Esophagus squamous epithelium (tissue), 5 donors: ENCODE measurements at places on chromosomes 7 and 10.

DNA sequence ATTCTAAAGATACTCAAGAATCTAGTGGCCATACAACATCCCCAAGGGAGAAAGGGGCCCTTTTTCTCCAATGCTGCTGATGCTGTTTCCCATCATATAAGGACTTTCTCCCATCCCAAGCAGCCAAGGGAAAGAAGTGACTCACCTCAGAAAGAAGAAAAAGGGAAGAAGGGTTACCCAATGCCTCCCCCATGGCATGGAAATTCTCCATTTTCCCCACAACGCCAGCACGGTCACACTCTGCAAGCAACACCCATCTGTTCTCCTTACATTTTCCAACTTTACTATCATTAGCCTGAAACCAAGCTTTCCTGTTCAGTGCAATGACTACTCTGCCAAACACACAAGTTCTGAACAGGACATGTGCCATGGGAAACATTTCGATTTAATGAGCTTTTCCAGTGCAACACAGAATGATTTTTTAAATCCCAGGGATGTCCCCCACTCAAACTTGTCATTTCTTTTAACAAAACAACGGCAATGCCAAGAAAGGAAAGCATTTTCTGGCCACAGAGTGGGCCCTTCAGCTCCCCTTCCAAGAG is 67.9 kb downstream of the PTPRN2 start:
- DNase-seq, result no peak

- no peak for DNase-seq
These were observed 5.5 kb upstream of the ELOVL3 start for GRCh38 chr10:102220612-102221011.

DNA sequence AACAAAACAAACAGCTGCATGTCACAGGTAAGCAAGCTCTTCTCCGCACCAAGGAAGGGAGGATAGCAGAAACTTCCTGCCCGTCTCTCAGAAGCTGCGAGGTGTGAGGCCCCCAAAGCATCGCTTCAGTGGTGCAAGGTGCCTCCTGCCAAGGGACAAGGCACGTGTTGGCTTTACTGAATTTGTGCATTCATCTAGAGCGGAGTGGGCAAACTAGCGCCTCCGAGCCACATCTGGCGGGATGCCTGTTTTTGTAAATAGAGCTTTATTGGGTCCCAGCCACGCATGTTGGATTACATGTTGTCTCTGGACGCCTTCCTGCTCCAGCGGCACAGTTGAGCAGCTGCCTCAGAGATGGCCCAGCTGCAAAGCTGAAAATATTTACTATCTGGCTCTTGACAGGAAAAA is 27.7 kb downstream of the PHYH start:
- DNase-seq, result no peak

DNA sequence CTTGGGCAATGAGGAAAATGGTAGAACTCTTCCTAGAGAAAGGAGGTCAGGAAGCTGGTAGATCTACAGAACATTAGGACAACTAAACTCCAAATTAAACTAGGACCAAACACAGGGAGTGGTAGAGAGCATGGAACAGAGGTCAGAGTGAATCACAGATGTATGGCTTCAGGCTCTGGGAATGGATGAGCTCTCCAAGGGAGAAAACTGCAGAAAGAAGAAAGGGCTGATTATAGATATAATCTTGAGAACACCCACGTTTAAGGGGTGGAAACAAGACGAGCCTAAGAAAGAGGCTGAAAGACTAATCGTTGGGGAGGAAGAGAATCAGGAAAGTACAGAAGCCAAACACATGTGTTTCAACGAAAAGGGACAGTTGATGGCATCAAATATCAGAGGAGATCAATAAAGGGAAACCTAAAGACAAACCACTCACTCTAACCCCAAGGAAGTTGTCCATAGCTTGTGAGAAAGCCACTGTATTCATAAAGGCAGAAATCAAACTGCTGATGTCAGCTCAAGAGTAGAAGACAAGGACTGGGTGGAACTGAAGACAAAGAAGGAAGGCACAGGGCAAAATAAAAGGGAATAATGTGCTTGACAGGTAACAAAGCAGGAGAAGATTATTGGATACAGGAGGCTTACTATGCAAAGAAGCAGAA is 41.4 kb downstream of the NUDCD3 start:
- no peak for DNase-seq

- no peak for DNase-seq
These were observed 13.4 kb downstream of the USP54 start for GRCh38 chr10:73577788-73578187.

DNA sequence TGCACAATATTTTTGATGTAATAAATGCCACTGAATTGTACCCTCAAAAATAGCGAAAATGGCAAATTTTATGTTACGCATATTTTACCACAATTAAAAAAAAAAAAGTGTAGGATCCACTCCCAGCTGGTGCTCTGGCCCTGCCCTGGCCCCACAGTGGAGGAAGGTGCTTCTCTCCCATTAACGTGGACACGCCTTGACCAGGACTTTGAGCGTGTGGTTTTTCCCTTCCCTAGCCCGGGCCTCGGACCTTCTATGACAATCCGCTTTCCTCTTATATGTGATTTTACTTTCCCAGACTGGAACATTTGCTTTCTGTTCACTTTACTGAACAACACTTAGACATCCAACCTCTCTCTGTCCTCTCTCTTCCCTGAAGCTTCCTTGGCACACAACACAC is 29.7 kb upstream of the OCM start:
- DNase-seq, result no peak

DNA sequence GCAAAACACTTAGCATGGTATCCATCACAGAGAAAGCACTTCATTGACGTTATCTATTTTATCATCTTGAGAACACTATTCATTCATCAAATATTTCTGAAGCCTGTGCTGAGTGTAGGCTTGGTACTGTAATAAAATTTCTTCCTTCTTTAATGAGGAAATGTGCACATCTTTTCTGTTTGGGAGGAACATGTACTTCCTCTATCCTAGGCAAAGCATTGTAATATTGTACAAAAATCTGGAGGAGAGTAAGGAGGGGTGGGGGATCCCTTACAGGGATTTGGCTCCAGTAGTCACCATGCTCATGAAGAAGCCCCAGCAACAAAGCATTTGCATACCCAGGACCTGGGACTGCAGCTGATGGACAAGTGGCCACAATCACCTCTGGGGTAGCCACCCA is 39.9 kb upstream of the SORCS3 start:
- DNase-seq, result no peak

- no peak for DNase-seq
These were observed 176.3 kb downstream of the GRID1 start for GRCh38 chr10:86190291-86190690.

- DNase-seq, result no peak
These were observed 47.7 kb upstream of the ZNF92 start for GRCh38 chr7:65325793-65326432.

DNA sequence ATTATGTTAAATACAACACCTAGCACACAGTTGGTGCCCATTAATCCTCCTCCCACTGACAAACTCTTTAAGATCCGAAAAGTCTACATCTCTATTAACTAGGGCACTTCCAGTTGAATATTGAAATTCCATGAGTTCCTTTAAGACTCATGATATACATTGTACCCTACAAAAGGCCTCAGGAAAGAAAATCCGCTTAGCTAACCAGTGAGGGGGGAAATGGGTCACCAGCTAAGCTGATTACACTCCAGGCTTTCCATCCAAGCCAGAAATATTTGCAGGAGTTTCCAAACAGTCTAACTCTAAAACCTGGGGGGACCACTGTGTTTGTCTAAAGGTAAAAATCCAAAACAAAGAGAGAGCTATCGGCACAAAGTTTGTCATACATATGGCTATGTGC is 1.3 kb upstream of the LRIT2 start:
- DNase-seq, result no peak

DNA sequence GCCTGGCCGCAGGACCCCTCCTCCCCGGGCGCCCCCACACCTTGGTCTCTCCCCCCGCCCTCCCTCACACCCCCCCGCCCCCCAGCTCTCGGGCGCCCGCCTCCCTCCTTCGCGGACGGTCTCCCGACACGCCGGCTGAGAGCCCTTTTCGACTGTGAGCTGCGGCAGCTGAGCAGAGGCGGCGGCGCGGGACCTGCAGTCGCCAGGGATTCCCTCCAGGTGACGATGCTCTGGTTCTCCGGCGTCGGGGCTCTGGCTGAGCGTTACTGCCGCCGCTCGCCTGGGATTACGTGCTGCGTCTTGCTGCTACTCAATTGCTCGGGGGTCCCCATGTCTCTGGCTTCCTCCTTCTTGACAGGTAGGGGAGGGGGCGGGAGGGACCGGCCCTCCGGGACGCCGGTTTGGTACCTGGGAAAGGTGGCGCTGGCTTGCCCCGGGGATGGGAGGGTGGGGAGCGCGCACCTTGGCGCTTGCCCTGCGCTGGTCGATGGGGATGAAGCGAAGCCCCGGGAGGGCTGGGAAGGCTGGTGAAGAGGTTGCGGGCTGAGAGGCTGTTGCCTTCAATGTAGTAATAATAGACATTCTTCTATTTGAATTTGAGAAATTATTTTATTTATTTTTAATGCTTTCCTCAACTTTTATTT is at the start of gene BMPER:
Gene BMPER, plus strand, starts transcription at position 151 of the 644 bp plus-strand sequence. Its CDS starts 75 bp downstream, at position 226.
- DNase-seq, result no peak

DNA sequence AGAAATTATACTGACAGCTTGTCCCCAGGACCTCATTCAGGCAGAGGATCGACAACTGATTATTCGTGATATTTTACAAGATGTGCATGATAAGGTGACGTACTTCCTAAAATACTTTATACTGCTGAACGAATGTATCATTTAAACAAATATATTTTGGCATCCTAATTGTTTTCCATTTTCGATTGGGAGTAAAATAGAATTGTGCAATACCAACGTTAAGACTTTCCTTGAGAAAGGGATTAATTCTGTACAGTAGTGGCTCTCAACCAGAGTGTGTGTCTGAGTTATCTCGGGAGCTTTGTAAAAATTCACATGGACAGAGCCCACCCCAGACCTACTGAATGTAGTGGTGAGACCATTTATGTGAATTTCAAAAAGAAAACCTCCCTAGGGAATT is 43.8 kb upstream of the STMP1 start:
- no peak for DNase-seq

- DNase-seq, result no peak
These were observed 19.3 kb upstream of the SLC35G1 start for GRCh38 chr10:93874309-93875031.

DNA sequence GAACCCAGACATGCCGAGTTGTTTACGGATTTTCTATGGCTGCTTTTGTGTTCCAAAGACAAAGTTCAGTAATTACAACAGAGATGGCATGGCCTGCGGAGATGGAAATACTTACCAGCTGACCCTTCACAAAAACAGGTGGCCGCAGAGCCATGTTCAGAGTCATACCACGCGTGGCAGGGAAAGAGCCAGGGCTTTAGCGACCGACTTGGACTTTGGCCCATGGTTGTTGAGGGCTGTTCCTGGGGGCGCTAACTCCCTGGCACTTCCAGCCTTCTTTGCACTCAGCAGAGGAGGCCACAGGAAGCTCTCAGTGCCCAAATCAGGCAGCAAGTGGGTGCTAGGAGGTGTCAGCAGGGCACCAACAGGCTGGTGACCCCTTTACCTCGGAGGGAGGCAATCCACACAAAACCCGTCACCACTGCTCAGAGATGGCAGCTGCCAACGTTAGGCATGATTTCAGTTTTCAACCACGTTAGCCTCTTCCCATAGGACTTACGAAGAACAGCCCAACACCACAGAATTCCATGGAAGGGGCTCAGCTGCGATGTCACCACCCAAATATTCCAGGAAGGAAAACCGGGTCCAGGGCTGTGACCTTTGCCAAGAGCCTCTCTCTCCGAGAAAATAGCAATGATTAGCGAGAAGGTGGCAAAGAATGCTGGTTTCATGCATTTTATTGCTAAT is 21.4 kb upstream of the CNPY1 start:
- no peak for DNase-seq

GRCh38 chr10:29499993-29500537 is 134.7 kb downstream of the SVIL start:
- DNase-seq, result no peak

GRCh38 chr10:127614484-127615017 is 65.4 kb downstream of the NPS start:
- DNase-seq, result no peak

DNA sequence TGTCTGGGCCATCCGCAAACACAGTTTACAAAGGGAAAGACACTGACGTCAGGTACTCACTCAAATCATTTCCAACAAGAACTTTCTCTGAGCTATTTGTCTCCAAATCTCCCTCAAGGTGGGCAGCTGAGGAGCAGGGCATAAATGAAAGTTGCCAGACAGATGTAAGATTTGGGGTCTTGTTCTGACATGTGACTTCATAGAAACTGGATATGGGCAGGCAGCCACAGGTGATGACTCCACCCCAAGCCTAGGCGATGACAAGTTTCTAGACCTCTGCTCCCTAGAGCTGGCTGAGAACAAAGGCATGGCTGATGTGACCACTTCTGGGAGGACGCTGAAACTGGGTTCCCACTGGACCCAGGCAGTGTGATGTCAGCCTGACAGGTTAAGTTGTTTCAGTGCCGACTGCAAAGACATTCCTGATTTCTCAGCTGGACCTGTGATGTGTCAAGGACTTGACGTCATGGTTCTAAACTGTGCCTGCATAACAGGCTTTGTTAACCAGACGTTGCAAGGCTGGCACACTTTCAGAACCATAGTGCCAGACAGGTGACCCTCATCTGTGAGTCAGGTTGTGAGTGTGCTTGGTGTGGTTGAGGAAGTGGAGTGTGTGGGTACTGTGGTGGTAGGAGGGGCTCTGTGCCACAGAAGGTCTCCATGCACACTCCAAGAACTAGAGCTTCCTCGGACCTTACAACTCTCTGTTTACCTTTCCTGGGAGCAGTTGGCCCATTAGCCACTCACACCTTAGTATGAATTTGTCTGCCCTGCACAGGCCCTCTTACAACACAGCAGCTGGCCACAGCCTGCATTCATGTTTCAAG is 39.9 kb upstream of the EBF3 start:
- DNase-seq, result no peak

DNA sequence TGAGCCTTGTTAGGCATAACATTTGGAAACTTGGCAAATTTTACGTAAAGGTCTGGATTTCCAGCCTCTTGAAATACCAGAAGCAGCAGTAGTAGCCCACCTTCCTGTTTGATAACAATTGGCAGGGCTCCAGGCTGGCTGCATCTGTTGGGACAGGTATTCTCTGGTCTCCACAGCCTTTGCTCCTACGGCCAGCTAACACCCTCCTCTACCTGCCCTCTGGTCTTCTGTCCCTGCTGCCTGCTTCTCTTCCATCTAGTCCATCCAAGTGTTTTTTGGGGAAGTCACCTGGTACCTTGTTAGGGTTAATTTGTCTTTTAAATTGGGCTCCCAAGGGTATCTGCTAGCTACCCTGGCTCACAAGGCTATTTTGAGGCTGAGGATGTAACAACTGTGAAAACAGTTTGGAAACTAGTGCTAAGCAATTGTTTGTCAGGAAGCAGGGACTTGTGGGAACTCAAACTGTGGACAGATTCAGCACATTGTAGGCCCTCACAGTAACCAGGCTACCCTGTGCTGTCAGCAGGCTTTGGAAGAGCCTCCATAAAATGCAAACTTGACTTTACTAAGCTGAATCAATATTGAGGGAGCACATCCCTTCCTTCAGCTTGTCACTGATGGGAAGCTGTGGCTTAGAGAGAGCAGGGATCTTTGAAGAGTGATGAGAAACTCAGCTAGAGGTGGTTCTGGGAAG is 8.5 kb downstream of the RPS24 start:
- DNase-seq, result no peak
